ENCODE measurements at places on chromosomes 3 and 15.

DNA sequence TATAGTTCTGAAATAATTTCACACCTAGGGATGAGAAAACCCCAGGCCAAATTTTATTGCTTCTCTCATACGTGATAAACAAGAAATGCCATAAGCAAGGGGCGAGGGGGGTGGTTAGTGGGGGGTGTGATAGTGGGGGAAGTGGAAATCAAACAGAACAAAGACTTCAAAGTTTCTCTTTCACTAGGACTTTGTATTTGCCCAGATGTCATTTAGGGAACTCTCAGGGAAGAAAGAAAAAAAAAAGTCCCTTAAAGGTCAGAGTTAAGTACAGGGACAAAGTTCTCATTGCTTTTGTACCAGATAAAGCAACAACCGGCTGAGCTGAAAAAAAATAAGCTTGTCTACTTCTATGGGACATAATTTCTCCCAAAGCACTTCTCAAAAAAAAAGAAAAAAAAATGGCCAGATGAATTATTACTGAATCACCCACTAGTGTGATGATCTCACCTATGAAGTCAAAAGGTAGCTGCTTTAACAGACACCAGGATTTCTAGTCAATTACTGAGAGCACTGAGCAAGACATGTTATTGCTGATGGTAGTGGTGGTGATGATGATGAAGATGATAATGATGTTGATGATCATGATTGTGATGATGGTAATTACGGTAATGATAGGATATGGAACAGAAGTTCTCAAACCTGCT is 56.2 kb downstream of the FHIT start:
- DNase-seq, result no peak

GRCh38 chr3:50671331-50671730 is 3.4 kb upstream of the DOCK3 start:
- no peak for DNase-seq

GRCh38 chr3:188539631-188540194 is 385.8 kb downstream of the LPP start:
- no peak for DNase-seq

DNA sequence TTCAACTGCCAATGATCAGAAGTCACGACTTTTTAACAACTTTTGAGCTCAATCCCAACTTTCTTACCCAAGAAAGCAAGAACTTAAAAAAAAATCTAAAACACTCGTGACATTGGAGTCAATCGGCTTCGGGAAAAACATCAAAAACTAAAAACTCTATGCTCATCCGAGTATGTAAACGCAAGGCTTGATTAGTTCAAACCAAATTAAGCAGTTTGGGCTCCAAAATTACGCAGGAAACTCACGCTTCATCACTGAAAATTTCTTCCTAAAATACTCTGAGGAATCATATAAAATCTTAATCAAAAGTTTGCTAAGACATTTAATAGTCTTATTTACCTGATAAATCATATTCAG is 1.6 kb downstream of the TRA2B start:
- DNase-seq, result no peak

GRCh38 chr3:156256256-156256655 is 135.9 kb downstream of the KCNAB1 start:
- DNase-seq, result no peak

GRCh38 chr3:133703915-133704314 is 42.2 kb upstream of the TOPBP1 start:
- DNase-seq, result no peak

Measured in esophagus squamous epithelium (tissue), 5 donors.